ENCODE measurements at places on chromosomes 2 and 18.

- no peak for DNase-seq
Observed at GRCh38 chr18:24447961-24448360, 12.5 kb upstream of the HRH4 start.

DNA sequence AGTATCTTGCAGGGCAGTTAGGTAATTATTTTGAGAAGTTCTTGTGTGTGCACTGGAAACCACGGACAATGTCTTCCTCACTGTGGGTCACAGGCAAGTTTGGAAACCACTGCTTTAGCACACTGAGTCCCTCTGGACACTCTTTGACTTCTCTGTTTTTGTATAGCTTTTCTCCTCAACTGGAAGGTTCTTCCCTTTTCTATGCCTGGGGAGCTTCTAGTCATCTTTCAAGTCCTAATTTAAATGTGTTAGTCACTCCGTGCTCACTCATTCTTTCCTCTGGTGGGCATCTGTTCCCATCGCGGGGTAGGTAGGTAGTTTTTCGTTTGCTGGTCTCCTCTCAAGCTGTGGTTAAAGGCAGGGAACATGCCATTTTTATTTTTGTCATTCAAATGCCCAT lies 32.1 kb downstream of the E2F6 start:
- DNase-seq = no peak

DNA sequence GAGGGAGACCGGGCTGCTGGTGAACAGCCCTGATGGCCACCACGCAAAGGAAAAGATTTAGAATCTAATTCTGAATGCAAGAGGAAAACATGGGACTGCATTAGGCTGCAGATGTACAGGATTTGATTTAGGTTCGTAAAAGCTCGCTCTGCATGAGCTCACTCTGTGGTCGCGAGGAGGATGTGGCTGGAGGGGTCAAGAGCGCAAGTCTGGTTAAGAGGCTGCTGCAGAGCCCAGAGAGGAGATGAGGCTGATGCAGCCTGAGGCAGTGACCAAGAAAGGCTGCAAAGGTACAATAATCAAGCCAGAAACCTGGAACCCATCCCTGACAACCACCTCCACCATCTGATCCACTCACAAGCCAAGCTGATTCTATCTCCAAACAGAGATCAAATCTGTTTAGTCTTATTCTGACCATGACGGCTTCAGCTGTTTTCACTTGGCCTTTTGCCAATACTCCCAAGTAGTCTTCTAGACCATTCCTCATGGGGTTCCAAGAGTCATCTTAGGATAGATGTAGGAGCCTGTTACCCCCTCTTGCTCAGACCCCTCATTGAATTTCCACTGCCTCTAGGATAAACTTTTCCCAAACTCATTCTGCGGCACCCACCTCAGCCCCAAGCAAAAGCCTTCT lies 58.9 kb upstream of the ARL4C start:
- peak; percentile 30 for DNase-seq

DNA sequence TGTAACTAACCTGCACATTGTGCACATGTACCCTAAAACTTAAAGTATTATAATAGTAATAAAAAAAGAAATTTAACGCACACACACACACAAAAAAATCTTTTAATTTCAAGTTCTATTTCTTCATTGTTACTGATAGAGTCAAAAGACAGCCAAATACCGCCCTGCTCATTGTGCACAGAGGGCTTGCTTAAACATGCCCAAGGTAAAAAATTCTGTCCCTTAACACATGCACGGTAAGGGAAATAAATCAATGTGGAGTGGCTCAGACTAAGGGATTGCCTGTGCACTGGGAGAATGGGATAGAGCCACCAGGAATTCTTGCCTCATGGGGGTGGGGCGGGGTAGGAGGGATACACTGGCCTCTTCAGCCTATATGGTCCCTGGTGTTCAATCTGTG lies 468.0 kb downstream of the NUP35 start:
- DNase-seq = no peak

DNA sequence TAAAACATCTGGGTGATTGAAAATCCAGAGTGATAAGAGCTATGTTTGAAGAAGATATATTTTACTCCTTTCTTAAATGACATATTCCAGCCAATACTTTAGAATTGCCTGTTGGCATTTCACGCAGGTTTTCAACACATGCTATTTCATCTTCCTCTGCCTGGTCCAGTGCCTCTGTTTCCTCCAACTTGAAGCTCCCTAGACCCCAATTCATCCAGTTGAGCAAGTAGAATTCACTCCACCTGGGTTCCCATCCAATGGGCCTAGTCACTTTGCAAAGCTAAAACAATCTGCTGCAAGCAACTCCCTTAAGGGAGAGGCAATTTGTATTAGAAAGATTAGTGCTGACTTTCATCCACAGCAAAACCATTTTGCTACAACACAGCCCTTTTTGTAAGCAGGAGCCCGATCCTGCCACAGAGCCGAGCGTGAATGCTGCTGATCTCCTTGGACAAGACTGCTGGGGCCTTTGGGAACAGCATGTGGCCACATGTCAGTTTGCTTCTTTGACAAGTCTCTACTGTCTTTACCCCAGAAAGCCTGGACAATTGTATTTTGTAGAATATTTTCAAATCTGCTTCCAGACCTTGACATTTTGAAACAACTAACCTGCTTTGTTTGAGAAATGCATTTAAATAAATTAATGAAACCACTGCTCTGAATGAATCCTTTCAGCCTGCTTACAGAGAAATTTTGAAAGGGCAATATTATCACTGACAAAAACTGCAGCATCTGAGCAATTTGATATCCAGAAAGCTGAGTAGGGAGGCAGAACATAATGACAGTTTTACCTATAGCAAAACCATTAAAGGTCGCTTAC lies 259.1 kb downstream of the TDRD15 start:
- no peak for DNase-seq

DNA sequence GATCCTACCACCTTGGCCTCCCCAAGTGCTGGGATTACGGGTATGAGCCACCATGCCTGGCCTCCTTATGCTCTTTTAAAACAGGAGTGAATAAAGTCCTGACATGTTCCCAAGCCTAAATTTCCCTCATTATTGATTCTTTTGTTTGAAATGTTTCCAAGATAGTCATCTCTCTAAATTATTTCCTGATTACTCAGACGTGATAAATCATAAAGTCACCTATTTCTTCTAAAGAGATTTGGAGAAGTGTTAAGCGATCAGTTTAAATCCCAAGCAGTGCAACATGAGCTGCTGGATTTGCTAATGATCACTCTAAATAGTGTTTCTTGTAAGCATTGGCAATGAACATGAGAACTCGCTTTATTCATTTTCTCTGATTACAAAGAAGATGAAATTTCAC lies 51.8 kb downstream of the PMAIP1 start:
- DNase-seq = no peak

Data from SK-N-DZ (cell line).